ENCODE measurements at places on chromosomes 5 and 9.

DNA sequence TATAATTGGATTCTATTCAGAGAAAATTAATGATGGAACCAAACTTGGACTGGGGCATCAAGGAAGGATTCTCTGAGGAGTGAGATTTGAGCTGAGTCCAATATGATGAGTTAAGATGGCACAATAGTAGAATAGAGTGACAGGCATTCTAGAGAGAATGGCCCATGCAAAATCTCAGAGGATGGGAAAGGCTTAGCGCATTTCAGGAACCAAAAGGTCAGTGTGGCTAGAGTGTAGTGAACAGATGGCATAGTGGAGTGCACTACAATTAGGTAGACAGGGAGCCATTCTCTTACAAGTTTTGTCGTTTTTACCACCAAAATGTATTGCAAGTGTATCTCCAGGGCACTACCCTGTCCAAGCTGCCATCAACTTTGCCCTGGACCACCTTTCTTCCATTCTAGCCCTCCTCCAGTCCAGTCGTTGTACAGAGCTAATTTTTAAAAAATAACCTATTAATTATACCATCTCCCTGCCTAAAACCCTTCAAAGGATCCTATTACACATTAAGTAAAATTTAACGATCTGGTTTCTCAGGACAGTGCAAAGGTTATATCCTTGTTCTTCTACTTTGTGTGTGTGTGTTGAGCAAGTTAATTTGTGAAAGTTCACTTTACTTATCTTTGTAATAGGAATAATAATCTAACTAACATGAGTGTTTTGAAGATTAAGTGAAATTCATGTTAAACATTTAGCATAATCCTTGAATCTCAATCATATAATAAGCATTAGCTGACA lies 211.7 kb downstream of the COMMD10 start:
- H3K27ac ChIP-seq = no peak overlapping the region
- H3K4me3 ChIP-seq = no peak overlapping the region
- DNase-seq = no peak

- H3K4me3 ChIP-seq = no peak overlapping the region
- peaks cover 15% of the 10 kb centered on the region for H3K36me3 ChIP-seq
- DNase-seq = no peak
- peaks cover 19% of the 10 kb centered on the region for H3K4me1 ChIP-seq
- H3K27me3 ChIP-seq = no peaks in the 10 kb centered on the region
These were observed 59.8 kb upstream of the GOLPH3 start for GRCh38 chr5:32233696-32234447.

DNA sequence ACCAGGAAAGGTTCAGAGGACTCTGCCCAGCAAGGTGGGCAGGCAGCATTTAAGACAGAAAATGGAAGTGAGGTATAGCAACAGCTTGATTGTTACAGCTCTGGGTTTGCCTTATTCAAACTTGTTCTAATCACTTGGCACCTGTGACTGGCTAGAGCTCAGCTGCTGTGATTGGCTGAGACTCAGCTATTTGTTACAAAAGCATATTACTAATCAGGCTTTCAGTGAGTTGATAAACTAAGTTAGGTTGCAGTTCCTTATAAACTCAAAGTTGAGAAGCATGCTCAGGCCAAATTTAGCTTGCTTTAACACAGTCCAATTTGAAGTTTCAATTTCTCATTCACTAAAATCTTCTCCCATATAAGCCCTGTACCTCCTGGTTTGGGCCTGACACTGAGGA lies 56.3 kb downstream of the GDA start:
- H3K27me3 ChIP-seq = no peaks in the 10 kb centered on the region
- H3K36me3 ChIP-seq = no peaks in the 10 kb centered on the region
- no peaks in the 10 kb centered on the region for H3K4me1 ChIP-seq
- H3K27ac ChIP-seq = no peak overlapping the region
- DNase-seq = no peak

- H3K27me3 ChIP-seq = no peaks in the 10 kb centered on the region
- peaks cover 25% of the 10 kb centered on the region for H3K4me1 ChIP-seq
- peak; percentile 35 for DNase-seq
- no peaks in the 10 kb centered on the region for H3K36me3 ChIP-seq
- peak within 1 kb of the TSS; percentile 95 for H3K4me3 ChIP-seq
These were observed at the start of gene EFNA5 for GRCh38 chr5:107670932-107671741. Gene EFNA5 (minus strand): TSS chr5:107670937.

DNA sequence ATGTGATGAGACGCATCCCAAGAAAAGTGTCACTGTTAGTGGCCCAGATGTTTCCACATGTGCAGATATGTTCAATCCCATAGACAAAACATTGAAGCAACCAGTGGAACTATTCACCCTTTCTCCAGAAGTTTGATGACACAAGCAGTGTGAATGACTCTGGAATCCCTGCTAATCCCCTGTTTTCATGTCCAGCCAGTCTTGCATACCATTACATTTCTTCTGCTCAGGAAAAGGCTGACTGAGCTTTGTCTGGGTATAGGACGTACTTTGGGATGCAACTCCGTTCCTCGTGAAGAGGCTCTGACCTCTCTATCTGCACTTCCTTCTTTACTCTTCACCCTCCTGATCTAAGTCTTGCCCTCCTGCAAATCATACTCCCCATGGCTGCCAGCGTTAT lies 172.4 kb downstream of the NTRK2 start:
- H3K4me1 ChIP-seq = peaks cover 39% of the 10 kb centered on the region
- H3K36me3 ChIP-seq = peaks cover 5% of the 10 kb centered on the region
- DNase-seq = no peak
- peaks cover 2% of the 10 kb centered on the region for H3K27me3 ChIP-seq
- peak overlapping the region; percentile 16 for H3K27ac ChIP-seq
- no peak overlapping the region for H3K4me3 ChIP-seq

GRCh38 chr9:98142182-98142907 lies 23.3 kb upstream of the TRIM14 start:
- H3K27ac ChIP-seq = peak overlapping the region; percentile 71
- no peaks in the 10 kb centered on the region for H3K36me3 ChIP-seq
- H3K27me3 ChIP-seq = no peaks in the 10 kb centered on the region
- no peak overlapping the region for H3K4me3 ChIP-seq
- H3K4me1 ChIP-seq = peaks cover 12% of the 10 kb centered on the region
- DNase-seq = no peak

- DNase-seq = no peak
- no peak overlapping the region for H3K4me3 ChIP-seq
- H3K27me3 ChIP-seq = no peaks in the 10 kb centered on the region
- peaks cover 33% of the 10 kb centered on the region for H3K36me3 ChIP-seq
- no peaks in the 10 kb centered on the region for H3K4me1 ChIP-seq
These were observed 34.3 kb upstream of the EIF4EBP3 start for GRCh38 chr5:140513124-140513523.

- H3K27me3 ChIP-seq = no peaks in the 10 kb centered on the region
- no peak overlapping the region for H3K27ac ChIP-seq
- H3K4me3 ChIP-seq = no peak overlapping the region
These were observed 23.4 kb downstream of the DMRTA1 start for GRCh38 chr9:22469928-22470544.

- no peaks in the 10 kb centered on the region for H3K27me3 ChIP-seq
- no peak overlapping the region for H3K4me3 ChIP-seq
- peaks cover 28% of the 10 kb centered on the region for H3K4me1 ChIP-seq
- H3K27ac ChIP-seq = no peak overlapping the region
- peaks cover 2% of the 10 kb centered on the region for H3K36me3 ChIP-seq
These were observed 503.0 kb downstream of the SPATA31D1 start for GRCh38 chr9:82491604-82492003.

DNA sequence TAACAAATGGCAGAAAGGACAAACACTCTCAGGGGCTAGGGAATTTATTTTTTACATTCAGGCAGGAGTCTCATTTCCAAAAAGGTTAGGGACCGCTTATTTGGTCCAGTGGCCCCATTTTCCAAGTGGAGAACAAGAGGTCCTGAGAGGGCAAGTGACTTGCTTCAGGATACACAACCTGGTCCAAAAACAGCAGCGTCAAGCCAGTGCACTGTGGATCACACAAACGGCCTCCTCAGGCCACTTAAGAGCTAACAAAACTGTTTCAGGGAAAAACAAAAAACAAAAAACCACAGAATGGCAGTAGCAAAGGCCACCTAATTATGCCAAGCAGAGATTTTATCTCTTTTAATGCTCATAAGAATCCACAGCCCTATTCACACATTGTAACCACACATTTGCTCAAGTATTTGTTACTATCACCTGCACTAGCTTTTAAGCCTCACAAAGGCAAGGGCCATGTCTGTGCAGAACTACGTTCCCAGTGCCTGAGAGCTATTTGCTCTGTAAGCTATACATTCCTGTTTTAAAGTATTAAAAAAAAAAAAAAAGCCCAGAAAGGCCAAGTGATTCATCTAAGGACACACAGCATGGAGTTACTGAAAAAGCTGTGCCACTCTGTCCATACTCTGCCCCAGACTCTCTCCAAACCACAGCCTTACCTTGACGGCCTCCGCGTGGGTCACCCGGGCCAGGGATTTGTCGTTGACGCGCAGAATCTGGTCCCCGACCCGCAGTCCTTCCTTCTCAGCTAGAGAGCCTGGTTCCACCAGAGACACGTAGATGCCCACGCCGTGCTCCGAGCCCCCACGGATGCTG lies 1.5 kb downstream of the WHRN start:
- no peak for DNase-seq
- H3K36me3 ChIP-seq = no peaks in the 10 kb centered on the region
- peak overlapping the region; percentile 80 for H3K4me3 ChIP-seq
- H3K27me3 ChIP-seq = peaks cover 66% of the 10 kb centered on the region
- H3K4me1 ChIP-seq = peaks cover 45% of the 10 kb centered on the region
- no peak overlapping the region for H3K27ac ChIP-seq

DNA sequence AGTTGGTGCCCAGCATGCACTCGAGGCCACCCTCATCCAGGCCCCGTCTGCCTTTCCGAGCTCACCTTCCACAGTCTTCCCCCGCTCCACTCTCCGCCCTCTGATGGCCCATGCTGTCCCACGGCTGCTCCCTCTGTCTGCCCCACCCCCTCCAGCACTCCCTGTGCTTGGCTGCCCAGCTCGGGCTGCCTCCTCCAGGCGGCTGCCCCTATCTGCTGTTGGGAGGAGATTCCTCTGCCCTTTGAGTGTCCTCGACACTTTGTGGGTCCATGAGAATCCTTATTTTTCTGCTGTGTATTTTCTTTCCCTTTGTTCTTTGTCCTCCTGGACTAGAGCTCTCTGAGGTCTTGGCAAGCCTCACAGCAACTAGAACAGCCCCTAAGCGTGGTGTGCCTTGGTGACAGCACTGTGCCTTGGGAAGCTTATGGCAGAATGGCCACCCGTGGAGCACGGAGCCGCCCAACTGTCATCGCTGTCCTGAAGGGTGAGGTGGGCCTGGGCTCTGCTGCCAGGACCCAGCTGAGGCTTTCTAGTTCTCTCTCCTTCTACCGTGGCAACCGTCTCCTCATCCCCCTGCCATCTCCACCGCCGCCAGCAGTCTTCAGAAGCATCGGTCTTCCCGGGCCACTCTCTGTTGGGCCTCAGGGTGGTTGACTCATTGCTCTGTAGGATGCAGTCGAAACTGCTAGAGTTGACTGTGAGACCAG lies 5.2 kb downstream of the NTMT1 start:
- H3K27me3 ChIP-seq = no peaks in the 10 kb centered on the region
- H3K4me3 ChIP-seq = peak overlapping the region; percentile 54
- peaks cover 40% of the 10 kb centered on the region for H3K4me1 ChIP-seq
- peak overlapping the region; percentile 90 for H3K27ac ChIP-seq

GRCh38 chr5:43572357-43572756 lies 15.5 kb upstream of the PAIP1 start:
- H3K27ac ChIP-seq = no peak overlapping the region
- H3K4me1 ChIP-seq = no peaks in the 10 kb centered on the region
- H3K36me3 ChIP-seq = peaks cover 21% of the 10 kb centered on the region
- no peak for DNase-seq

- no peak overlapping the region for H3K27ac ChIP-seq
- H3K4me3 ChIP-seq = no peak overlapping the region
- H3K36me3 ChIP-seq = no peaks in the 10 kb centered on the region
- no peak for DNase-seq
- no peaks in the 10 kb centered on the region for H3K27me3 ChIP-seq
- peaks cover 25% of the 10 kb centered on the region for H3K4me1 ChIP-seq
These were observed 60.3 kb upstream of the EPB41L4A start for GRCh38 chr5:112479418-112479817.

DNA sequence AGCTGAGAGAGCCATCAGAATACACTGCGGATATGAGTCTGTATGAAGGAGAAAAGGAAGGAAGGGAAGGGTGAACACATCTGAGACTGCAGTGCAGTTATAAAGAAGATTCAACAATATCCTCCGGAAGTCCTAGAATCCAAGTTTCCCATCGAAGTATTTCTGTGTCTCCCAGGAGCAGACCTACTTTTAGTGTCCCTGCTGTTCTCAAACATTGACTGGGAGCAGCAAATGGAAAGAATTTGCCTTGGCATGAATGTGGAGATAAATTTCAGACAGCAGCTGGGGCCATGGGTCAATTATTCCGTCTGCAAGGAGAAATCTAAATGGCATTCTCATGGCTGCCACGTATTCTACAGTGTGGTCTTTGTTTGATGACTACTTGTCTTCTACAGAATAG lies 478.1 kb upstream of the SMC2 start:
- no peak for DNase-seq
- H3K4me1 ChIP-seq = peaks cover 20% of the 10 kb centered on the region
- peak overlapping the region; percentile 20 for H3K4me3 ChIP-seq
- H3K27ac ChIP-seq = peak overlapping the region; percentile 29
- no peaks in the 10 kb centered on the region for H3K27me3 ChIP-seq

DNA sequence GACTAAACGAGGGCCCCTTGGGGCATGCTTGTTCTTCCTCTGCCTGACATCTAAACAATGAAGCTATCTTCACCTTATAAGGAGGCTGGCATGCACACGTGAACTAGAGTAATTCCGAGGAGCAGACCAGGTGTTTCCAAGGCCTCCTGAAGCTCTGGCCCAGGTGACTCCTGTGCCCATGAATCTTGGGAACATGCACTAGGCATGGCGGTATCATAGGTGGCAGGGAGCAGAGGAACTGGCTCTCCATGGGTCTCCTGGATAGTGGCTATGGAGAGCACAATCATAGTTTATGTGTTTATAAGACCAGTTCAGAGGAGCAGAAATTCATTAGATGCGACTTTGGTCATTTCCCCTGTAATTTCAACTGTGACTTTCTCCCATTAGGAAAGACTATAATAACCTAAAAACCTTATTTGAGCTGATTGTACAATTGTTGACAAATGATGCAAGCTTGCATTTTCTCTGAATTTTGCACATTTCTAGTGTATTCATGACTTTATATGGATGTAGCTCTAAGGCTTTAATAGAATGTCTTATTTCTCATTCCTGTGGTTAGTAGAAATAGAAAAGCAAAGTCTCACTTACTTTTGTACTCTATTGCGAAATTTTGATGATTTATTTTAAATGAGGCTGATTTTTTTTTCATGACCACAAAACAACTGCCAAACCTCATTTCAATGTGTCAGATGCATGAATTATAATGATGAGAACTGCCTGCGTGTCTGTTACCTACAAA lies 135.3 kb upstream of the RPS23 start:
- no peak for DNase-seq
- H3K27ac ChIP-seq = no peak overlapping the region
- H3K36me3 ChIP-seq = no peaks in the 10 kb centered on the region
- H3K27me3 ChIP-seq = no peaks in the 10 kb centered on the region

All from neural crest cell (in vitro differentiated cells).